COR-L47 (cell line): ENCODE measurements at places on chromosomes 16 and 17.
A peak's percentile ranks its signal among the peaks of the same experiment; 100 is the strongest.

DNA sequence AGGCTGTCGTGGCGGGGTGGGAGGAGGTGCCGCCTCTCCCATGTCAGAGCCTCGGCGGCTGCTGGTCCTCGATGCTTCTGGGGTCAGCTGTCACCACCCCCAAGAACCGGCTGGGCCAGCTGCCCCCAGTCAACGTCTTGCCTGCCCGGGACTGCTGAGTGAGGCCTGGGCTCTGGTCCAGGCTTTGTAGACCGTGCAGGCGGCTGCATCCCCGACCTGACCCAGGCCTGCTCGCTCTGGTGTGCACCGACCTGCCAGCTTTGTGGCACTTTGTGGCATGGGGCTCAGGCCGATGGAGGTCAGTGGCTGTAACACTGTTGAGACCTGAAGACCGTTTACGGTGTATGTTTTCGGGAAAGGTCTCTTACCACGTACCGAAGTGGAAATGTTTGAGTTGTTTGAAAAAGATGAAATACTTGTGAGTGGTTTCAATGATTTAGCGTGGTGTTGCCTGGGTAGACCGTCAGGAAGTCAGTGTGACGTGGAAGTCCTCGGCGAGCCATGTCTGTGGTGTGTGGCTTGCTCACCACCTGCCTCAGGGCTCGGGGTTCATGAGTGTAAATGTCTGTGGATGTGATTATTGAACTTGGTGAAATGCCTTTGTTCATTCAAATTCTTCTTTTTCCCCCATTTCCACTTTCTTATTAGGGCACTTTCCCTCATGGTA is 53.2 kb upstream of the ZNF750 start:
- no peak for DNase-seq

- no peak for DNase-seq
These were observed 708 bp downstream of the DHX33 start for GRCh38 chr17:5468075-5468473.

DNA sequence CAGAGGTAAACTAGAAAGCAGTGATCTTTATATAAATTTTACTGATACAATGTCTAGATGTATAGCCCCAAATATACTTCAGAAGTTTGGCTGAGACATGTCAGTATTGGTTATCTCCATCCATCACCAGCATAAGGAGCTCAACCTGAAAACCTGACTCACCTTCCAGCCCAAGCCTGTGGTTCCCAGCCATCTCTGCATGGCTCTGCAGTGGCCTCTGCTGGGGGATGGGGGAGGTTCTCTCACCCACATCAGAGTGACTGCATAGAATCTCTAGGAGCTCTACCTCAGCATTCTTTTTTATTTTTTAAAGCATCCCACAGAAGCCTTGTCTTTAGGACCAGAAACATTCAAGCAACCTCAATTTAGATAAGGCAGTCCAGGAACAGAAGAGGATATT is 27.3 kb downstream of the USP7 start:
- no peak for DNase-seq

- DNase-seq, result no peak
These were observed 546 bp upstream of the PSMD7 start for GRCh38 chr16:74296104-74296431.

DNA sequence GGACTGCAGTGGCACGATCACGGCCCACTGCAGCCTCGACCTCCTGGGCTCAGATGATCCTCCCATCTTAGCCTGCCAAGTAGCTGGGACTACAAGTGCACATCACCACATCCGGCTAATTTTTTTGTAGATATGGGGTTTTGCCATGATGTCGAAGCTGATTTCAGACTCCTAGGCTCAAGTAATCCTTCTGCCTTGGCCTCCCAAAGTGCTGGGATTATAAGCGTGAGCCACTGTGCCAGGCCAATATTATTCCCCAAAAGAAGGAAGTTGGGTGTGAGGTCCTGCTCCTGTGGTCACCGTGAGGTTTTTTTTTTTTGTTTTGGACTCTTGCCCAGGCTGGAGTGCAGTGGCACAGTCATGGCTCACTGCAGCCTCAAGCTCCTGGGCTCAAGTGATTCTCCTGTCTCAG is 1.5 kb downstream of the AMZ2 start:
- DNase-seq, result no peak

DNA sequence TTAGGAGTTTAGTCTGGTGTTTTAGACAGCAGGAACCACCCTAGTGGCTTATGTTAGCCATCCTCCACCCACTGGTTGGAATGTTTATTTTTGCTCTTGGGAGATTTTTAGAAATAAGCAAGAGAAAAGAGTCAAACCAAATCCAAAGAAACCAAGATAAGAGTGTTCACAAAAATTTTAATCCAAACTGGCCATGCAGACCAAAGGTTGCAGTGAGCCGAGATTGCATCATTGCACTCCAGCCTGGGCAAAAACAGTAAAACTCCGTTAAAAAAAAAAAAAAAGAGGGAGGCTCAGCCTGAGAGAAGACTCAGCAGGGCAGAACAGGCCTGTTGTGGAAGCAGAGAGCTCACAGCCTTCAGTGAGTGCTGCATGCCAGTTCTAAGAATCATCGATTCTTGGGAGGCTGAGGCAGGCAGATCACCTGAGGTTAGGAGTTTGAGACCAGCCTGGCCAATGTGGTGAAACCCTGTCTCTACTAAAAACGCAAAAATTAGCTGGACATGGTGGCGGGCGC is 12.2 kb upstream of the C16orf54 start:
- no peak for DNase-seq

GRCh38 chr17:60066576-60066975 is 12.1 kb downstream of the HEATR6 start:
- DNase-seq, result no peak

- DNase-seq, result no peak
These were observed 24.3 kb downstream of the SPECC1 start for GRCh38 chr17:20033415-20033814.

DNA sequence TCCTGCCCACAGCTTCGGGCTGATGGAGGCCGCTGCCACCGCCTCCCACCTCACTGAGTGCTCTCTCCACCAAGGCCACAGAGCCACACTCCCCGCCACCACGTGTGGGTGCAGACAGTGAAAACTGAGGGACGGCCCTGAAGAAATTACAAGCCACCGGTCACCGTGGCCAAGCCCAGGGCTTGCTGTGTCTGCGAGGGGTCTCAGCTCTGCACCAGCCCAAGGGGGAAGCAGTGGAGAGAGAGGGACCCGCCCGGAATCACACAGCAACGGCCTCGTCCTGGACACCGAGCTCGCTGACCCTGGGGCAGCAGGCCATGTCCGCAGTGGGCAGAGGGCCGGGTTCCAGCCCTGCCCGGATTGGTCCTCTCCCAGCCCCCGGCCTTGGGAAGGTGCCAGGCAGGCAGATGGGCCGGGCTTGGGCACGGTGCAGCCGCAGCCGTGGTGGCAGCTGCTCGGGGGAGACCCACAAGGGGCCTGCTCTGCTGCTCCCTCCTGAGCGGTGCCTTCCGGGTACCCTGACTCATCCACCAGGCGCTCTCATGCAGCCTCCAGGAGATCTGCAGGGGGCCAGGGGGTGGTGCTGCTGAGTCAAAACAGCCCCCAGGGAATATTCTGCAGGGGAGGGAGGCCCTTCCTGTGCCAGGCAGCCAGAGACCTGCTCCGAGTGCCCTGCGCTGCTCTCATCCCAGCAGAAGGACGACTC is 52.0 kb downstream of the CBFA2T3 start:
- DNase-seq, result peak; percentile 91

DNA sequence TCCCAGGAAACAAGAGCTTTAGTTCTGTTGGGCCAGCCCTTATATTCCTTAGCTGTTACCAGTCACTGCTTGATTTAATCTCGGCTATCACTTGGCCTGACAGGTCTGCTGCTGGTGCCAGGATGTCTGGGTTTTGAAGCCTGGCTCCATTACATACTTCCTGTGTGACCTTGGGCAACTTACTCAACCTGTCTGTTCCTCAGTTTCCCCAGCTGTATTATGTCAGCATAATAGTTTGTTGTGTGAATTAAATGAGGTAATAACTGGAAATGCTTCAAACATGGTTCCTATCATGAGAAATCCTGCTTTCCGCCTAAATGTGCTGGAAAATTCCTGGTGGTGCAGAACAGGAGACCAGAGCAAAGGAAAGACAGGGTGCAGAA is 50.6 kb upstream of the STH start:
- no peak for DNase-seq

- no peak for DNase-seq
These were observed 55.9 kb upstream of the SREBF1 start for GRCh38 chr17:17892731-17893130.

DNA sequence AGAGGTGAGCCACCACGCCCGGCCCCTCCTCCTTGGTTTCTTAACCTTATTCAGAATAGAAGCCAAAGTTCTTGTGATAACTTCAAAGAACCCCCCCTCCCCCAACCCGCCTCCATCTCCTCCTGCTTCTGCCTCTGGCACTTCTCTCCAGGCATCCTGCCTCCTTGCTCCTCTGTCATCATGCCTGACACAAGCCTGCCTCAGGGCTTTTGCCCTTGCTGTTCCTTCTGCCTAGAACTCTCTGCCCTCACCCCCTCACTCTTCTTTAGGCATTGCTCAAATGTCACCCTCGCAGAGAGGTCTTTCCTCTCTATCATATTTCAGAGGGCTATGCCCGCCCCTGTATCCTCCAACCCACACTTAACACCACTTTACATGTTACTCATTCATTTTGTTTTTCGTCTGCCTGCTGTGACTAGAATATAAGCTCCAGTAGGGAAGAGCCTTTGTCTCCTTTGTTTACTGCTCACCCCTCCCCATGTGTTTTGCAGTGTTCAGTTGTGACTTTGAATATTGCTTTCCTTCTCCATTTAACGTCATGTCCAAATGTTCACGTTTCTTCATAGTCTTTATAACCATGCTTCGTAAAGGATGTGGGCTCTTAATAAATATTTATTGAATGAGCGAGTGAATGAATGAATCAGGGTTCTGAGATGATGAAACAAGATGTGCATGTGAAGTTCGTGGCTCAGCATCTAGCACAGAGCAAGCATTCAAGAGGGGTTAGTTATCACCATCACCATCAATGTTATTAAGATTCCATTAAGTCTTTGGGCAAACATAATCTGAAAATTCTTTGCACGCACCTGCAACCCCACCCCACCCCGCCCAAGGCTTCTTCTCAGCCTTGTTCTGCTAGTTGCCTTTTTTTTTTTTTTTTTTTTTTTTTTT is 186.2 kb upstream of the WSCD1 start:
- DNase-seq, result no peak

GRCh38 chr16:65655802-65656201 is 533.9 kb upstream of the CDH11 start:
- no peak for DNase-seq

DNA sequence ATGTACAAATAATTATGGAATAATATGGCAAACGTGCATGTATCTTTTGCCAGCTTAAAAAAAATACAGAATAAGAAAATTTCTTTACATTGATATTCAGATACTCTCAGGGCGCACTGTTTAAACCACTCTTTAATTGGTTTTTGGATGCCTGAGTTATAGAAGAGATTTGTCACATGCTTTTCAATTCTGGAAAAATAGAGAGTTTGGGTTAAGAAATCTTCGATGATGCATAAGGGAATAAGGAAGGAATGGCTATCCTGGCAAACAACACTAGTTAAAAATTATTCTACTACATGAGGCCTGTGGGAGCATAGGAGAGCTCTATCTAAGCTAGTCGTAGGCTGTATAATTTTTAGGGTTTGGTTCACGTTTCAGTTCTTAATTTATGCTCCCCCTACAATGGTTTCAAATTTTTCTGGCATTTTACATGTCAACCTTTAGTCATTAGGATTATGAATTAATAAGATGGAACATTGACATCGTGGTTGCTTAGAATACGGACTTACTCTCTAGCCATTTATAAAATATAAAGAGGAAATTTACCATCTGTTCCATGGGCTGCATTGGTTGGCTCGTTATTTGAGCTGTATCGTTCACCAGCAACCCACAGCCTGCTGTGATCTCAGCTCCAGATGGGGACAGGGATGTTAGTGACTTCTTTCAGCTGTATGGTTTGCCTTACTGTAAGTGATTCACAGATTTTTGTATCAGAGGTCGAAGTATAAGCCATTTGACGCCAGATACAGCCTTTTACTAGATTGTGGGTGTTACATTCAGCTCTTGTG is 15.9 kb downstream of the NARF start:
- DNase-seq, result no peak

- no peak for DNase-seq
These were observed 11.5 kb downstream of the NHERF1 start for GRCh38 chr17:74759941-74760340.

DNA sequence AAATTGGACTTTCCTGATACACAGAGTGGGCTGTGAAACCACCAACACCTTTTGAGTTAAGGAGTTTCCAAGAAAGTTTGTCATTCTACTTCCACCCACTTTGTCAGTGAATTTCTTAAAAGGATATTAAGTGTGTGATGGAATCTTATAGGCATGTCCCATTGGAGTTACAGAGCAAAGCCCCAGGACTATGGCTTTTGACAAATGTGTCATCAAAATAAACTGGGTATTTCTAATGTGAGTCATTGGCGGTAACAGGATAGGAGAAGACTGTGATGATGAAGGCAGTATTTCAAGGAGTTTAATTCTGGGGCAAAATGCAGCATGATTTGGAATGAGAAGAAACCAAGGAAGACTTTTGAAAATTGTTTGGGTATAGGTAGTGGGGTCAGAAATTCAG is 1013.8 kb upstream of the EEF2KMT start:
- DNase-seq, result no peak

DNA sequence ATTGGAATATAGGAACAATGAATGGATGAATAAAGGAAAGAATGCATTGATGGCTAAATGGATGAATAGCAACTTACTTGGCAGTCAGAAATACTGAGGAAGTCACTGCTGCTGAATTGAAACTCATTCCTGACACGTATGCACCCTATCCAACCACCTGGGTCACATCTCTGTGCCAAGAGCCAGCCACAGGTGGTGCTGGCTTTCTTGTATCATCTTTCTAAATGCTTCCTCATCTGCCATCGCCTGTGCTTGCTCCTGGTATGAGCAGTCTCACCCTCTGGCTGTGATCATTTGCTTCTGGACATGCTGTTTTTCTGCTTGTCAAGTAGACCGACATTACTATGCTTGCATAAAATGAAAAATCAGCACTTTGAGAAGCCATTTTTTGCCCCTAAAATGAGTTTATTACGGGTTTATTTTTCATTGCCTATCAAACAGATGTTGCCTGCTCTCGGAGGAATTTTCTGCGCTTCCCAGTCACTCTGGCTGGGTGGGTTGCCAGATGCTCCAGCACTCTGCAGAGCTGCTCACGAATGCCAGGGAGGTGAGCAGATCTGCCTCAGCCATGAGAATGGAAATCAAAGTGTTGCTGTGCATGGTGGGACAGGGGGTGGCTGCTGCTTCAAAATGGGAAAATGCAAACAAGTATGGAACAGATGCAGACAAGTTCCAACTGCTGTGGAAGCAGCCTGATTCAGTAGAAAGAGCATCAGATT is 1349.6 kb upstream of the CDH8 start:
- DNase-seq, result no peak

- DNase-seq, result no peak
These were observed 65.9 kb downstream of the CDYL2 start for GRCh38 chr16:80738521-80738920.
